ENCODE measurements at places on chromosomes 1 and 21. TPM values are rescaled to one million over a fixed set of nuclear protein-coding genes. Genes with fewer than 3 reads are reported as not detected.

DNA sequence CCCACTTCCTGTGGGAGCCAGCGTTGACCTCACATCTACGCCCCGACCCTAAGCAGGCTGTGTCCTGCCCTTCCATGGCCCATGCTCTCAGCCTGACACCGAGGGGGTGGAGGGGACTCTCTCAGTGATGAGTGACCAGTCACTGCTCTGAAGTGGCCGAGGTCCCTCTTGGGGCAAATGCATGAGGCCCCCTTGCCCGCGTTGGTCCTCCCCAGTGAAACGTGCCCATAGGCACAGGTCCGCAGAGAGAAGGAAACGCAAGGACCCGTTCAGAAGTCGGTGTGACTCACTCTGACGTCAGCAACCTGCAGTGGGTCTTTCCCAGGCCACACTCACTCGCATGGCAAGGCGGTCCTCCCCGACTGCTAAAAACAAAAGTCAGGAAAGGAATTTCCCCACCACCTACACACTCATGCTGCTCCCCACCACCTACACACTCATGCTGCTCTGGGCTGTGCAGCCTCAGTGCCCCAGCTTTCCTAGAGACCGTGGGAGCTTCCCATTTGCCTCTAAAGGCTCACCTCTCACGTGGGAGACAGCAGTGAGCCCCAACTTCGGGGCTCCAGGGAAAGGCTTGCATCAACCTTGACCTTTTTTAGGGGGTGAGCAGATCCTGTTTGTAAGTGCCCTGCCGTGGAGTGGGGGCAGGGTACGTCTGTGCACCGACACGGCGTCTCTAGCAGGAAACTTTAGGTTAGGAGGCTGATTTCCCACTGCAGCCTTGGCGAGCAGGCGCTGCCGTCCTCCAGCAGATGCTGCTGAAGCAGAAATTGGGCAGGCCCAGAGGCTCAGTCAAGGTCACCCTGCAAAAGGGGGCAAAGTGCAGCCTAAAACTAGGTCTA, 11.4 kb downstream of the UBASH3A start:
- no peaks in the 10 kb centered on the region for H3K4me1 ChIP-seq
- DNase-seq = no peak
- no peaks in the 10 kb centered on the region for H3K36me3 ChIP-seq
- no peak overlapping the region for H3K4me3 ChIP-seq
- 0 out of 2 replicates have a peak, but pooled peaks cover 3% of the 10 kb centered on the region for H3K27me3 ChIP-seq

GRCh38 chr1:24065304-24065703, 46.6 kb downstream of the MYOM3 start:
- no peaks in the 10 kb centered on the region for H3K4me1 ChIP-seq
- H3K27me3 ChIP-seq = peaks cover 4% of the 10 kb centered on the region
- no peak overlapping the region for H3K4me3 ChIP-seq

DNA sequence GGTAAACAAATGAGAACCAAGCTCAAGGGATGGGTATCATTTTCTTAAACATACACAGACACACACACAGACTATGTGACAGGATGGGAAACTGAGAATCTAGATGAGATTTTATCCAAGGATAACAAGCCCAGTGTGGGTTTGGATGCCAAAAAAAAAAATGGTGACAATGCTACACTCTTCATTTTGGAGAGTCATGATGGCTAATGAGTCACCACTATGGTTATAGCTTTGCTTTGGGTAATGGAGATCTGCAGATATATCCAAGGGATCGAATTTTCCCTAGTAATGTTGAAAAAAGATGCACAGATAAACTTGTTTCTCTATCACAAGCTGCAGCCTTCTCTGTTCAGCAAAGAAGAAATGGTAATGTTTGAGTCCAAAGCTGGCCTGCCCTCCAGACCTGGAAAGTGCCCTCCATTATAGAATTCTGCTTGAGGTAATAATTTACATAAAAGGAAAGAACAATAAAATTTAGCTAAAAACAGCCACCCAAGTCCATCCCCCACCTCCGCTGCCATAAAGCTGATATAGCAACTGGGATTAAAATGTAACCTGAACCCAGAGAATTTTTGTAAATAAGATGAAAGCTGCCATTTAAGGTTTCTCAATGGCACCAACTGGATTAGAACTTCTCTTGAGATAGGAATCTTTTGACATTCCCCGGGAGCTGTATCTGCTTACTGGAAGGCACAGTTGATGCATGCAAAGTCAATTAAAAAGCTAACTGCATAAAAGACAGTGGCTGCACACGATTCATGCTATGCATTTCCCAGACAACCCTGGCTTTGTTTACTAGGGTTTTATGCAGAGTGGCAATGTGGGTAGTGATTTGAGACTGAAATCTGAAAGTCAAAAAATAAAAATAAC, 395.2 kb upstream of the LYPLAL1 start:
- no peaks in the 10 kb centered on the region for H3K27me3 ChIP-seq
- no peaks in the 10 kb centered on the region for H3K36me3 ChIP-seq
- no peak overlapping the region for H3K4me3 ChIP-seq
- H3K27ac ChIP-seq = peak overlapping the region; percentile 21
- DNase-seq = peak; percentile 54
- H3K4me1 ChIP-seq = peaks cover 18% of the 10 kb centered on the region

DNA sequence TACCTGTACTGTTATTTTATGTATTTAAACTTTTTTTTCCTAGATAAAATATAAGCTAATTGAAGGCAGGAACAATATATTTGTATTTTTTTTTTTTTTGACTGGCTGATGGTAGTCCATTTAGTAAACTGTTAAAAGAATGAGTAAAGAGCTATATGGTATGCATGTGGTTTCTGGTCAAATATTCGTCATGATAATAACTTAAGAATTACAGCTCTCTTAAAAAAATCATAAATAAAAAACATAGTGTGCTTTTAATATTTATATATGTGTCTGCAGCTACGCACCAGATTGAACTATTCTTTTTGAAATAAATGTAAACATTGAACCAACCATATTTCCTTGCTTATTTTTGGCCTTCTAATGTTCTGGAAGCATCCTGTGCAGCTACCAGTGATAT, 272.3 kb upstream of the C1orf105 start:
- H3K27ac ChIP-seq = no peak overlapping the region
- H3K27me3 ChIP-seq = no peaks in the 10 kb centered on the region
- no peak for DNase-seq

DNA sequence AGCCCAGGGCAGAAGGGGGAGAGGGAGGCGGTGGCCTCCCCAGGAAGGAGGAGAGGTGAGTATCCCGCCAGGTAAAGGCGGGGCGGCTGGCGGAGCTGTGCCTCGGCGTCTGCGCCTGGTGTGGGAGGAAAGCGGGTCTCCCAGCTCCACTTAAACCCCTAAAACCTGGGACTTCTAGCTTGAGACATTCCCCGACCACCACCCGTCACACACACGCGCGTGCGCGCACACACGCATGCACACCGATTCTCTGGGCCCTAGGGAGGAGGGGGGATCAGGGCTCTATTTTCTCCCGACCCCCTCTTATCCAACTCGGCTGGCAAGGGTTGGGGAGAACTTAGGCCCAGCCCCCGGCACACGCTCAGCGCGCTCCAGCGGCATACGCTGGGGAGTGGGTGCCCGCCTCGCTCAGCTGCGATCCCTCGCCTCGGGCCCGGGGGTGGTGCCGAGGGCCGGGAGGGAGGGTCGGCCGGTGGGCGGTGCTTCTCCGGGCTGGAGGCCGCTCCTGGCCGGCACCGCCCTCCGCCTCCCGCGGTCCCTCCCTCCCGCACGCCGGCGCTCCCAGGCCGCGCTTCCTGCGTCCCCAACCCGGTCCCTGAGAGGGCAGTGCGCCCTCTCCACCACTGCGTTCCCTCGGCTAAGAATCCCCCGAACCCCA, at the start of gene TMEM51:
TSS of gene TMEM51 (plus strand) at position 564 of the 658 bp plus-strand sequence. CDS start 61,341 bp downstream, outside the sequence.
- H3K4me1 ChIP-seq = peaks cover 15% of the 10 kb centered on the region
- no peaks in the 10 kb centered on the region for H3K36me3 ChIP-seq
- no peaks in the 10 kb centered on the region for H3K27me3 ChIP-seq
- peak within 1 kb of the TSS; percentile 60 for H3K27ac ChIP-seq
- peak within 1 kb of the TSS; percentile 78 for H3K4me3 ChIP-seq
- DNase-seq = peak; percentile 84

Gene LCA5L
- total RNA-seq = not detected

Measured in SJCRH30 (cell line).